ENCODE measurements at places on chromosomes 7 and 10. TPM values are rescaled to one million over a fixed set of nuclear protein-coding genes. Genes with fewer than 3 reads are reported as not detected.

ABCB4 gene
- 1.4 TPM for polyA plus RNA-seq

PI4K2A gene
- polyA plus RNA-seq, result 9.5 TPM

EZH2 gene
- 5.4 TPM for polyA plus RNA-seq

OLAH gene
- not detected for polyA plus RNA-seq

All from small intestine (tissue), 16 donors.